ENCODE measurements at places on chromosomes 2 and 18. TPM values are rescaled to one million over a fixed set of nuclear protein-coding genes. Genes with fewer than 3 reads are reported as not detected.

NCOA1 gene
- polyA plus RNA-seq, result 20.8 TPM

HOXD8 gene
- not detected for polyA plus RNA-seq

PIEZO2 gene
- 2.7 TPM for polyA plus RNA-seq

SNTG2 gene
- 0.06 TPM for polyA plus RNA-seq

KYNU gene
- polyA plus RNA-seq, result 4.0 TPM

MC2R gene
- polyA plus RNA-seq, result not detected

TRAK2 gene
- polyA plus RNA-seq, result 38.4 TPM

IGFBP2 gene
- polyA plus RNA-seq, result 25.2 TPM

FMNL2 gene
- 22.0 TPM for polyA plus RNA-seq

ARHGAP15 gene
- polyA plus RNA-seq, result not detected

DNAH7 gene
- 0.74 TPM for polyA plus RNA-seq

SLC9A4 gene
- polyA plus RNA-seq, result not detected

SPC25 gene
- 2.6 TPM for polyA plus RNA-seq

CGREF1 gene
- polyA plus RNA-seq, result 0.74 TPM

SCG2 gene
- polyA plus RNA-seq, result 1.5 TPM

TDRD15 gene
- polyA plus RNA-seq, result not detected

MC4R gene
- polyA plus RNA-seq, result 0.06 TPM

GTF2A1L gene
- polyA plus RNA-seq, result 0.19 TPM

MAP3K19 gene
- not detected for polyA plus RNA-seq

UGT1A8 gene
- not detected for polyA plus RNA-seq

CRYGD gene
- polyA plus RNA-seq, result not detected

BCL11A gene
- polyA plus RNA-seq, result 1.4 TPM

ZNF521 gene
- polyA plus RNA-seq, result 25.9 TPM

Measured in AG04450 (cell line).